ENCODE measurements at places on chromosomes 1 and 21. TPM values are rescaled to one million over a fixed set of nuclear protein-coding genes. Genes with fewer than 3 reads are reported as not detected.
A peak's percentile ranks its signal among the peaks of the same experiment; 100 is the strongest.

DNA sequence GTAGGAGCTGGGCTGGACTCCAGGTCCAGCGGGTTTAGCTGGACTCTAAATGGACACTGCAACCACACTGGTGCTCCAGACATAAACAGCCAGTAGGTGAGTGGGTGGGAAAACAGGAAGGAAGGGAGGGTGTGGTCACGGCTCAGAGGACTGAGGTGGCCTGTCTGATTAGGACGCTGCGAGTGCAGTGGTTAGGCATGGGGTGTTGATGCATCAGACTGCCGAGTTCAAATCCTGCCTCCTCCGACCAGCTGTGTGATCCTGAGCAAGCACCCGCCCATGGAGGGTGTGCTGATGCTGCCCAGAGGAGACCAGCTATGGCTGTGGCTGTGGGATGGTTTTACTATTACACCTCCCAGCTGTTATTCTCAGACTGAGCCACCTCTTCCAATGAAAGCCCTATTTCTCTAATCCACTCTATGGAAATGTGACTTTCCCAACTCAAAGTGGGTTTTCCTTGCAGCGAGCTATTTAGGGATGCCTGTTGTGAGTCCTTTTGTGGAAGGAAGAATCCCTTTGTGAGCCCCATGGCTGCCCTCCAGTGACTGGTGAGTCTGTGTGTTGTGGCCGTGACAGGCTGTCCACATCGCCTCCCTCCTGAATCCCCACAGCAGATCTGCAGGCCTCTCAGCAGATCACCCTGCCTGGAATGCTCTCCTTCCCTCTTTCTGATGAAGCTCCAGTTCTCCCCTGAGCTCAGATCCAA, 56.6 kb upstream of the EDN2 start:
- DNase-seq: no peak

- DNase-seq: no peak
These were observed 45.5 kb upstream of the CCDC190 start for GRCh38 chr1:162906485-162906884.

- no peak for DNase-seq
These were observed 3.8 kb downstream of the GJB3 start for GRCh38 chr1:34784751-34785221.

- no peak for DNase-seq
These were observed 3.1 kb downstream of the MIXL1 start for GRCh38 chr1:226226601-226227000.

GRCh38 chr1:160978510-160978927, 23.9 kb upstream of the ITLN2 start:
- no peak for DNase-seq

DNA sequence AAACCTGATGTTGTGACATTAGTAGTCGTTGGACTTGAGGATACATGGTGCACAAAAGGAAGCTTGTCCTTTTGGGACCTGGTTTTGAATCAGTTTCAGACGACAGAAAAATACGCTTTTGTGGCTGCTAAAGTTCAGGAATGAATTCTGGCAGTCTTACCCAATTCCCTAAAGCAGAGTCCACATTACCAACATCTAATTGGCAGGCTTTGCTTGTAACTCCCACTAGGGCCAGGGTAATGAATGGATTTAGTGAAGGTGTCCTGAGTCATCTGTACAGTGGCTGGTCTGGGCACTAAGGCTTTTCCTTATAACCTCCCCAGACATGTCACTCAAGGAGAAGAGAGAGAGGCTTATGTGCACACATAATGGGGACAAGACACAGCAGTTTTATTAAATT, 66.2 kb upstream of the RNPC3 start:
- DNase-seq: peak; percentile 11

GRCh38 chr1:36175137-36176095, 19.5 kb downstream of the MAP7D1 start:
- DNase-seq: no peak

DNA sequence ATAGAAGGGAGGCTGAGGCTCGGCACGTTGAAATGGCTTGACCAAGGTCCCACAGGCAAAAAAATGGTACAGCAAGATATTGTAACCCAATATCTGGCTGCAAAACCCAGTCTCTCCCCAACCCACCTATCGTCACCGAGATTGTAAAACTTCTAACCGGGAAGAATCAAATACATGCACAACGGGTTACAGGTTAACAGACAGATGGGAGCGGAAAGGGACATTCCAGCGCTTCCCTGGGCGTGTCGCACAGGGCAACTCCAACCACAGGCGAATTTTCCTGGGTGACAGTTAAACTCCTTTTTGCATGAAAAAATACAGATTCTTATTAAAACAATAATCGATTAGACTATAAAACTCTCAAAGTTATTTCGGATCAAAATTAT, 31.8 kb upstream of the JUN start:
- DNase-seq: no peak

- no peak for DNase-seq
These were observed 64.8 kb downstream of the FCRL5 start for GRCh38 chr1:157487504-157487903.

DNA sequence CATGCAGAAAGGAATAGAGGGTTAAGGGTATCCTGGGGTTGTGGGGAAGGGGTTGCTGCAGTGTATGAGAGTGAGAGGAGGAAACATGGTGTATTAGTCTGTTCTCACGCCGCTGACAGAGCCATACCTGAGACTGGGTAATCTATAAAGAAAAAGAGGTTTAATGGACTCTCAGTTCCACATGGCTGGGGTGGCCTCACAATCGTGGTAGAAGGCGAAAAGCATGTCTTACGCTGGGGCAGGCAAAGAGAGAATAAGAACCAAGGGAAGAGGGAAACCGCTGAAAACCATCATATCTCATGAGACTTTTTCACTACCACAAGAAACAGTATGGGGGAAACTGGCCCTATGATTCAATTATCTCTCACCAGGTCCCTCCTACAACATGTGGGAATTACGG, 17.7 kb downstream of the OSBPL9 start:
- no peak for DNase-seq

DNA sequence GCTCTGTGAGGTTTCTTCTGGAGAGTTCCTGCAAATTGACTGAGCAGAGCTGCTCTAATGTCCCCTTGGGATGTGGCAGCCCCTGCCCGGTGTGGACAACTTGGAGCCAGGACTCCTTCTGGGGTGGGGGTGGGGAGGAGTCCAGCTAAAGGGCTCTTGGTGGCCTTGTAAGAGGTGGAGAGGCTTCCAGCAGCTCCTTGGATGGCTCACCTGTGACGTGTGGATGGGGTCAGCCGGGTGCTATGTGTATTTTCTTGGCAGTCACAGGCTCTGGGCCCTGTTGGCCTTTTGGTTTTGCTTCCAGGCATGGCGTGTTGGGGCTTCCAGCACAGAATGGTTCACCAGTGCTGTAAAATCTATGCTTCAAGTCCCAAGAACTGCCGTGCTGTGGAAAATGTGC, 38.2 kb downstream of the TRAPPC10 start:
- no peak for DNase-seq

GRCh38 chr1:220487297-220487820, 40.6 kb upstream of the MARK1 start:
- DNase-seq: peak; percentile 63

DNA sequence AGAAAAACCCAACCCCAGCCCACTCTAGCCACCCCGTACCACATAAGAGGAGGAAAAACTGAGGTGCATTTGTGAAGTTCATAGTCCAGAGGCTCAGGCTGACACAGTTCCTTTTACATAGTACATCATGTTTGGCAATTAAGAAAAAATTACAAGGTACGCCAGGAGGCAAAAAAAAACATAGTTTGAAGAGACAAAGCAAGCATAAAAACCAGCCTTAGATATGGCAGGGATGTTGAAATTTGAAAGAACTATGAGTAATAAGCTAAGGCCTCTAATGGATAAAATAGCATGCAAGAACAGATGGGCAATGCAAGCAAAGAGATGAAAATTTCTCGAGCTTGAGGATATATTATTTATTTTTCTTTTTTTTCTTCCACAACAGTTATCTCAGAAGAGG, 31.9 kb downstream of the MIXL1 start:
- no peak for DNase-seq

GRCh38 chr1:59368008-59368670, 71.2 kb downstream of the FGGY start:
- DNase-seq: no peak

DNA sequence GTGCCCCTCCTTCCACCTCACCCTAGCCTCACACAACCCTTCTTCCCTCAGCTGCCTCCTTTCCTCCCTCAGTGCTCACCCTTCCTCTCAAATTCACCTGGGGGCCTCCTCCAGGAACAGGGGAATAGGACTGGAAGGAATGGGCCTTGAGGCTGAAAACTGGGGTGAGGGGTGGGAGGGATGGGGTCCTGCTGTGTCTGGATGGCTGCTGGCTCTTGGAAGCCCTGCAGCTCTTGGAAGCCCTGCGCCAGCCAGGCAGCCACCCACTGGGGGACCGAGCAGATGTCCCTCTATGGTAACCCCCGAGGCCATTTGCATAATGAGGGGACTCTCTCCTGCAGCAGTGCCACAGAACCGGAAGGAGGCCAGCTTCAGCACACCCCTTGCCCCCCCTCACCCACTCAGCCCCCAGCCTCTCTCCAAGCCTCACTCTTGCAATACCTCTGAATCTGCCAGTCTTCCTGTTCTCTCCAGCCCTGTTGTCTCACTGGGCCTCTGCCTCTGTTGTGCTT, 85.2 kb downstream of the KIRREL1 start:
- DNase-seq: no peak

GRCh38 chr1:94611681-94612475, 70.3 kb upstream of the F3 start:
- DNase-seq: no peak

DNA sequence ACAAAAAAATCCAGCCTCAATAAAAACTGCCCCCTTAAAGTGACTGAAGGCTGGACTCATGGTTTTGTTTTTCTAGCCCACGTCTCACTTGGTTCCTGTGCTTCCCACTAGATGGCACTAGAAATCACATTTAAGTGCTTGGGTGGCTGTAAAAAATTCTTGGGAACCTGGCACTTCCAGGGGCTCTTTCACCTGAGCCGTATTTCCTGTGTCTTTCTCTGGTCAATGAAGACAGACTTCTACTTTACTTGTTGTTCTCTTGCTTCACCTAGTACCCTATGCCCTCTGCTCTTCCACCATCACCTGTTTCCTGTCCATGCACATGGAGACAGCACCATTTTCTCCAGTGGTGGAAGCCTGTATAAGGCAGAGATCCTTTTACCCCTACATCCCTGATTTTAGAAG, 20.0 kb downstream of the METTL13 start:
- DNase-seq: no peak

DNA sequence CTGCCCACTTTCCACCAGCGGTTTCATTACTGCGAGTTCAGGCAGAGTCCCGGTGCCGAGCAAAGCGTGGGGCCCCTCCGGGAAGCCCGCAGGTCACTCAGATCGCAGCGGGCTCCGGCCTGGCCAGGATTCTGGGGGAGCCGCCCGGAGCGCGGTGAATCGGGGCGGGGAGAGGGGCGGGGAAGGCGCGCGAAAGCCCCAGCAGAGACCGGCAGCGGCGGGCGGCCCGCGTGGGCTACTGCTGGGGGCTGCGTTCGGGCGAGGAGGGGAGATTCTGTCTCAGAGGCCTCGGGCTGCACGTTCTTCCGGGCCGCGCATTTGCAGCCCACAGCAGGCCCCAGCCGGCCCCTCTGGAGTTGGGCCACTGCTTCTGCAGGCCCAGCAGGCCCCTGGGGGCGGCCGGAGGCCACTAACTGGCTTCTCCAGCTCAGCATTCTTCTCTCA, 64.7 kb downstream of the SCCPDH start:
- no peak for DNase-seq

The ZNF362 gene
- 7.3 TPM for polyA plus RNA-seq

The CYYR1 gene
- 3.4 TPM for polyA plus RNA-seq

The SLC9C2 gene
- polyA plus RNA-seq: not detected

The SUSD4 gene
- polyA plus RNA-seq: 1.2 TPM

The TRIM58 gene
- polyA plus RNA-seq: not detected

The EPHX1 gene
- 6.3 TPM for polyA plus RNA-seq

The RSBN1 gene
- 2.0 TPM for polyA plus RNA-seq

The TSACC gene
- 0.98 TPM for polyA plus RNA-seq
